ENCODE measurements at places on chromosomes 3 and 15.

DNA sequence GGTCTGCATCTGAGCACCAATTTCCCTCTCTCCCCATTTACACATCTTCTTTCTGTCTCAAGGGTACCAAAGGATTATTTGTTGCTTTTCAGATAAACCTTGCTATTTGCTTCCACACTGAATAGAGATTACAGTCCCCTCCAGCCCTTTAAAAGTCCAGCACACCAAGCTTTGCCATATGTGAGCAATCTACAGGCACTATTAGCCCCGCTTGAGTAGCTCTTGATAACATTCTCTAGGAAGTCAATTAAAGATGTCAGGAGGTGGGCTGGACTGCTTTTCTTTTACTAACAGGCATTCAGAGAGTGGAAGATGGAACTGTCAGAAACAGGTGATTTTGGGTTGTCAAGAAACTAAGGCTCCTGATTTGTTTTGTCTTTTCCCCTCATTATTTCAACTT is 417.0 kb downstream of the ROBO2 start:
- DNase-seq, result no peak

DNA sequence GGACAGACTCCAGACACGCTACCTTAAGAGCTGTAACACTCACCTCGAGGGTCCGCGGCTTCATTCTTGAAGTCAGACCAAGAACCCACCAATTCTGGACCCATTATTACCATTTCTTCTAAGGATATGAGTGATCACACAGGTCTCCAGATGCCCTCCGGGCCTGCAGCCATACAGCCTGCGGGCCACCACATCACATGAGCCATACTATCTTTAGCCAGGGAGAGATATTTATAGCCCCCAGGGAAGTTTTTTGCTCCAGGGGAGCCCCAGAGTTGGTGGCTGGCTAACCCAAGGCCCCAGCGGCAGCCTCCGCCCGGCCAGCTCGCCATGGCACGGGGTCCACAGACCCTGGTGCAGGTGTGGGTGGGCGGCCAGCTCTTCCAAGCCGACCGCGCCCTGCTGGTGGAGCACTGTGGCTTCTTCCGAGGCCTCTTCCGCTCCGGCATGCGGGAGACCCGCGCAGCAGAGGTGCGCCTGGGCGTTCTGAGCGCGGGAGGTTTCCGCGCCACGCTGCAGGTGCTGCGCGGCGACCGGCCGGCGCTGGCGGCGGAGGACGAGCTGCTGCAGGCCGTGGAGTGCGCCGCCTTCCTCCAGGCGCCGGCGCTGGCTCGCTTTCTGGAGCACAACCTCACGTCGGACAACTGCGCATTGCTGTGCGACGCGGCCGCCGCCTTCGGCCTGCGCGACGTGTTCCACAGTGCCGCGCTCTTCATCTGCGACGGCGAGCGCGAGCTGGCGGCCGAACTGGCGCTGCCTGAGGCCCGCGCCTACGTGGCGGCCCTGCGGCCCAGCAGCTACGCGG is at the start of gene KBTBD13:
TSS of gene KBTBD13 (plus strand) at position 261 of the 805 bp plus-strand sequence. CDS start at position 331, 70 bp downstream.
- DNase-seq, result no peak

GRCh38 chr15:71937650-71938311 is 127.4 kb downstream of the NR2E3 start:
- no peak for DNase-seq

DNA sequence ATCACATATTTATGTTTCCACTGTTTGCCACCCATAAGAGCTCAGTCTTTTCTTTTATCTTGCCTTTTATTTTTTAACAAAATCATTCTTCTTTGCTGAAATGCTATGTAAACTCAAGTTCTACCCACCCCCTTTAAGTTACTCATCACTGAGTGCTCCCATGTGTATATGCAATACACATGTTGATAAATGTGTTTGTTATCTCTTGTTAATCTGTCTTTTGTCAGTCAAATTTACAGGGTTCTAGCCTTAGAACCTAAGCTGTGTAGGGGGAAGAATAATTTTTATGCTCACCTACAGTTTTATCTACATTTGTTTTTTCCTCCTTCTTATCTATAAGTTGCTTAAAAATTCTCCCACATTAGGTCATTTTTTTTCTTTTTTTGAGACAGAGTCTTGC is 1195.9 kb downstream of the ROBO2 start:
- DNase-seq, result no peak

DNA sequence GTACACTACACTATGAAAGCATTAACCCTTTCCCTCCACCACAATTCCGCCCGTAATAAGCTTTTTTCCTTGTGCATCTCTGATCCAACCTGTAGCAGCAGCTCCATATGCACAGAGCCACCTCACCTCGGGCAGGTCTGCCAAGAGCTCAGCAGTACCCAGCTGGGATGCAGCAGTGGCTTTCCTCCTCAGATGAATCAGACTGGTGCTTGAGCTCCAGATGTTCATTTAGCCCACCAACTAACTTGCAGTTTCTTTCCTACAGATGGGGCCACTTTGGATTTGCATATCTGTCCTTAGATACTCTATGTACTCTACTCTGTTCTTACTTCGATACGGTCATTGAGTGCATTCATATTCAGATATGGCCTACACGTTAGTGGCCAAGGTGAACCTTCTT is 14.8 kb upstream of the FSIP1 start:
- no peak for DNase-seq

DNA sequence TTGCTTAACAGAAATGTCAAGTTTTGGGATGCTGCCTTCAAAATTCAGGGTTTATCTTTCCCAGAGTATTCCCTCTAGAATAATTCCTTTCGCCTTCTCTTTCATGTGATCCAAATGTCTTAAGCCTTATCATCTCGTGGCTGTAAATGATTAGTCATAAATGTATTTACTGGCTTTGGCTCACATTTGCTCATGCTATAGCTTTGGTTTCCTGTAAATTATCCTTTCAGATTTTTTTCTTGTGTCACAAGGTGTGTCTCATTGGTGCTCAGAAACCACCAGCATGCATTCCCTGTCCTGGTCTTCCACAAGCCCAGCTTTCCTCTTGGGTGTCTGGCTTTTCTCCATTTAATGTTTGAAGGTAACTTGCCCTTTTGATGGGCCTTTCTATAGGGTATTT is 692.7 kb upstream of the ALCAM start:
- no peak for DNase-seq

- DNase-seq, result no peak
Observed at GRCh38 chr15:84699538-84700191, 16.3 kb downstream of the SEC11A start.

GRCh38 chr3:110969229-110970211 is 102.1 kb upstream of the NECTIN3 start:
- DNase-seq, result no peak

DNA sequence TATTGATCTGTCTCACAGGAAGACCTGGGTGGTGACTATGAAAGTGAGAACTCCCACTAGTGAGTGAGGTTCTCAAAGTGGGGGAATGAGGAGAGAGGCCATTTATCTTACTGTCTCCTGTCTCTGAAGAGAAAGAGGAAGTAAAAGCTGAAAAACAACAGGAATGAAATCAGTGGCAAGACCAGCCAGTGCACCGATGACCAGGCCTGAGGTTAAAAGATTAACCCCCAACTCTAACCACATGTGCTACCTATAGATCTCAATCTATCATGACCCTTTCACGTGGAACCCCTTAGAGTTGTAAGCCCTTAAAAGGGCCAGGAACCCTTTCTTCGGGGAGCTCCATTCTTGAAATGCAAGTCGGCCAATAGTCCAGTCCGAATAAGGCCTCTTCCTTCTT is 239.3 kb upstream of the CNTN6 start:
- no peak for DNase-seq

GRCh38 chr15:98160236-98160635 is 199.7 kb downstream of the ARRDC4 start:
- DNase-seq, result no peak

- no peak for DNase-seq
Observed at GRCh38 chr3:29643034-29643425, 362.2 kb downstream of the RBMS3 start.

- no peak for DNase-seq
Observed at GRCh38 chr3:14609941-14610340, 41.6 kb upstream of the CCDC174 start.

All from smooth muscle cell of the brain vasculature (primary cell).